ENCODE measurements at places on chromosomes 7 and 10. TPM values are rescaled to one million over a fixed set of nuclear protein-coding genes. Genes with fewer than 3 reads are reported as not detected.

DNA sequence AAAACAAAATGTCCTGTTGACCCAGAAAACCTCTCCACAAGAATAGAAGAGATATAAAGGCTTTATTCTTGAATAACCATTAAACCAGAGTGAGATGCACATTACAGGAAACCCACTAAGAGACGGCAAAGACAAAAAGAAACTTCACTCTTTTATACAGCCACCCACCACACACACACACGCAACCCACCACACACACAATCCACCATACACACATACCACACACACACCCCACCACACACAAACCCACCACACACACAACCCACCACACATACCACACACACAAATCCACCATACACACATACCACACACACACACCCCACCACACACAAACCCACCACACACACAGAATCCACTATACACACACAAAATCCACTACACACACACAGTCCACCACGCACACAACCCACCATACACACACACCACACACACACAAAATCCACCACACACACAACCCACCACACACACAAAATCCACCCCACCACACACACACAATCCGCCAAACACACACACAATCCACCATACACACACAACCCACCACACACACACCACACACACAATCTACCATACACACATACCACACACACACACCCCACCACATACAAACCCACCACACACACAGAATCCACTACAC is 9.5 kb upstream of the REPIN1 start:
- H3K27ac ChIP-seq = no peak overlapping the region
- no peaks in the 10 kb centered on the region for H3K27me3 ChIP-seq
- DNase-seq = no peak

GRCh38 chr7:18715988-18716387 is 220.4 kb downstream of the HDAC9 start:
- no peaks in the 10 kb centered on the region for H3K36me3 ChIP-seq
- no peak overlapping the region for H3K4me3 ChIP-seq
- H3K27me3 ChIP-seq = no peaks in the 10 kb centered on the region
- no peaks in the 10 kb centered on the region for H3K4me1 ChIP-seq

DNA sequence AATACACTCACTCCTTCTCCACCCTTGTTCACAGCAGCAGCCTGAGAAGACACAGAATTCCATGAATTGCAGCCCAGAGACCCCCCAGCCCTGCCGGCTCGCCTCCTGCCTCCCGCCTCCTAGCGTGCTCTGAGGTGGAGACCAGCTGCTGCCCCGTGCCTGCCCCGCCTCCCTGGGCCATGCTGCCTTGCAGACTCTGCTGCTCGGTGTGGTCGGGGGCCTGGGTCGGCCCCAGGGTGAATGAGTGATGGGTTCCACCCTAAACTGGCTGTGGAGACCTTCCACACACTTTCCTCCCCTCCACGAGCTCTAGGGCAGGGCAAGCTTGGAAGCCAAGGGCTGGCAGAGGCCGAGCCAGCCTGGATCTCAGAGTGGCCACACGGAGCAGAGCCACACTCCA is 479.3 kb downstream of the DNAJB6 start:
- H3K4me1 ChIP-seq = no peaks in the 10 kb centered on the region
- H3K36me3 ChIP-seq = no peaks in the 10 kb centered on the region
- H3K4me3 ChIP-seq = no peak overlapping the region
- DNase-seq = no peak

GRCh38 chr7:101998906-101999240 is 181.4 kb downstream of the CUX1 start:
- no peaks in the 10 kb centered on the region for H3K36me3 ChIP-seq
- peak overlapping the region; percentile 69 for H3K27ac ChIP-seq
- peaks cover 5% of the 10 kb centered on the region for H3K4me1 ChIP-seq
- H3K4me3 ChIP-seq = no peak overlapping the region
- no peaks in the 10 kb centered on the region for H3K27me3 ChIP-seq
- DNase-seq = peak; percentile 44

DNA sequence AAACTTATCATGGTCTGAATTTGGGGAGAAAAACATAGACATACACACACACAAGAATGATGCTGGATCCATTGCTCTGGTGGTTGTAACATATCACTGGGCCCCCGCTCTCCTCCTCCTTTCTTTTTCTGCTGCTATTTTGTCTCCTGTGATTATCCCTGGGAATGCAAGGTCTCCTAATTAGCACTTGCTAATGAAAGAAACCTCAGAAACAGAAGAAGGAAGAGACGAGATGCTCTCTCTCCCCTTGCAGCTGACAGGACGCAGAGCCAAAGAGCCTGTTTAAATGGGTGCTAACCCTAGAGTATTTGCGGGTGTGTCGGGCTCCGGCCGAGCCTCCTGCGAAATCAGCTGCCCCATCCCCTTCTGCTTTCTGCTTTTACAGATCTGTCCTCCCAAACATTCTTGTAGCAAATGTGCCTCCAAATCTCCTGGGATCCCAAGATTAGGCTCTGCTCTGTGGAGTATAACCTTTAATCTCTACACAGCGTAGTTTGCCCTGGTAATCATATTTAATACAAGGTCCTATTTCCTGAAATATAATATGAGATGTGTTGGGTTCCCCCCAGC is 81.5 kb downstream of the FRMPD2 start:
- H3K27ac ChIP-seq = no peak overlapping the region
- peaks cover 5% of the 10 kb centered on the region for H3K4me1 ChIP-seq
- no peak overlapping the region for H3K4me3 ChIP-seq

- H3K4me3 ChIP-seq = no peak overlapping the region
- no peak for DNase-seq
- no peaks in the 10 kb centered on the region for H3K27me3 ChIP-seq
- peaks cover 13% of the 10 kb centered on the region for H3K4me1 ChIP-seq
- H3K27ac ChIP-seq = no peak overlapping the region
- H3K36me3 ChIP-seq = no peaks in the 10 kb centered on the region
Observed at GRCh38 chr7:120927454-120928103, 23.0 kb upstream of the ING3 start.

- no peaks in the 10 kb centered on the region for H3K4me1 ChIP-seq
- no peaks in the 10 kb centered on the region for H3K36me3 ChIP-seq
- H3K27ac ChIP-seq = no peak overlapping the region
- peaks cover 42% of the 10 kb centered on the region for H3K27me3 ChIP-seq
Observed at GRCh38 chr7:64875658-64876406, 27.2 kb upstream of the ZNF273 start.

- H3K27ac ChIP-seq = no peak overlapping the region
- DNase-seq = no peak
- no peaks in the 10 kb centered on the region for H3K36me3 ChIP-seq
- H3K27me3 ChIP-seq = no peaks in the 10 kb centered on the region
- no peaks in the 10 kb centered on the region for H3K4me1 ChIP-seq
Observed at GRCh38 chr10:27884185-27884641, 114.7 kb downstream of the ODAD2 start.

GRCh38 chr10:76786504-76787072 is 851.0 kb downstream of the KCNMA1 start:
- H3K36me3 ChIP-seq = no peaks in the 10 kb centered on the region
- no peak overlapping the region for H3K27ac ChIP-seq
- H3K4me3 ChIP-seq = no peak overlapping the region
- DNase-seq = no peak

- no peaks in the 10 kb centered on the region for H3K27me3 ChIP-seq
- H3K4me3 ChIP-seq = no peak overlapping the region
- no peak for DNase-seq
- H3K36me3 ChIP-seq = no peaks in the 10 kb centered on the region
- H3K27ac ChIP-seq = no peak overlapping the region
- H3K4me1 ChIP-seq = 0 out of 2 replicates have a peak, but pooled peaks cover 3% of the 10 kb centered on the region
Observed at GRCh38 chr7:5270788-5271187, 12.0 kb upstream of the SLC29A4 start.

- no peaks in the 10 kb centered on the region for H3K27me3 ChIP-seq
- no peaks in the 10 kb centered on the region for H3K4me1 ChIP-seq
- no peak overlapping the region for H3K27ac ChIP-seq
- H3K4me3 ChIP-seq = no peak overlapping the region
- DNase-seq = no peak
Observed at GRCh38 chr7:94042381-94042780, 38.2 kb upstream of the BET1 start.

- DNase-seq = peak; percentile 32
- no peaks in the 10 kb centered on the region for H3K36me3 ChIP-seq
- no peaks in the 10 kb centered on the region for H3K4me1 ChIP-seq
- H3K4me3 ChIP-seq = no peak overlapping the region
Observed at GRCh38 chr7:157500171-157500960, 163.6 kb downstream of the DNAJB6 start.

- H3K27me3 ChIP-seq = no peaks in the 10 kb centered on the region
- H3K4me3 ChIP-seq = no peak overlapping the region
- H3K27ac ChIP-seq = no peak overlapping the region
- DNase-seq = no peak
- no peaks in the 10 kb centered on the region for H3K36me3 ChIP-seq
Observed at GRCh38 chr7:82631998-82632397, 188.4 kb upstream of the CACNA2D1 start.

- no peaks in the 10 kb centered on the region for H3K36me3 ChIP-seq
- H3K4me1 ChIP-seq = peaks cover 9% of the 10 kb centered on the region
- no peaks in the 10 kb centered on the region for H3K27me3 ChIP-seq
- H3K4me3 ChIP-seq = no peak overlapping the region
- no peak overlapping the region for H3K27ac ChIP-seq
Observed at GRCh38 chr7:50529093-50529862, 35.9 kb downstream of the DDC start.

GRCh38 chr10:74255214-74255613 is 104.2 kb downstream of the ADK start:
- H3K36me3 ChIP-seq = no peaks in the 10 kb centered on the region
- H3K4me1 ChIP-seq = peaks cover 54% of the 10 kb centered on the region
- DNase-seq = peak; percentile 33
- H3K4me3 ChIP-seq = no peak overlapping the region

DNA sequence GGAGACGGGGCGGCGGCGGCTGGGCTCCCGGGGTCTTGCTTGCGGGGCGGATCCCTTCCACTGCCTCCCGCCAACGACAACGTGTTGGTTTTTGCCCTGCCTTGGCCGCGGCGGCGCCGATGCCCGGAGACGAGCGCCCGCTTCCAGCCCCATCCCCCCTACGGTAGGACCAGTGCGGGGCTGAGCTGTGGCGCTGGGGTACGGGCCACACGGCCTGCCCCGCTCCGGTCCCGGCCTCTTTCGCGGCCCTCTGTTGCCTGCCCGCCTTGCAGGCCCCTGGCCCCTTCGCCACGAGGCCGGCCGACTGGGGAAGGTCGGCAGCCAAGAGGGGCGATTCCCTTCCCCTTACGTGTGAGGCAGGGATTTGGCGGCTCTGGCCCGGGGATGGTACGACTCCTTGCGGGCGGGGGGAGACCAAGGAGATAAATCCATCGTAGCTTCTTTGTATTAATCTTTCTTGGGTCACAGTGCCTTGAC is 488 bp downstream of the EIF4H start:
- peak overlapping the region; percentile 81 for H3K4me3 ChIP-seq
- peaks cover 21% of the 10 kb centered on the region for H3K4me1 ChIP-seq
- peak; percentile 65 for DNase-seq
- H3K27ac ChIP-seq = peak overlapping the region; percentile 88
- H3K36me3 ChIP-seq = peaks cover 7% of the 10 kb centered on the region
- no peaks in the 10 kb centered on the region for H3K27me3 ChIP-seq

DNA sequence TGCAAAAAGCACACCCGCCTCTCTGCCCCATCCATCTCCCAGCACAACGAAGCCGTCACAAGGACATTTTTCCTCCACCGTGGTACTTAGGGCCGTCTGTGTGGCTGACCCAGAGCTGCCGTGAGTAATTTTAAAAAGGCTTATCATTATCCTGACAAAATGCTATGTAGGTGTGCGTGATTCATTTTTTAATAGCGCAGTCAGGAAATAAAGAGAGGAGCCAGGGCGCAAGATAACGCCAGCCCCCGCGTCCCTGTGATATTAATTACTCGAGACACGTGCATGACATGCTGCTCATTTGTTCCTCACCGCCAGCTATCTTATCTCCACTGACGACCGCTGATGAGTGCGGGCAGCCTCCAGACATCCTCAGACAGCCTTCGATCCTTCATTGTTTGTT is 332.7 kb upstream of the PFKP start:
- H3K27ac ChIP-seq = no peak overlapping the region
- H3K36me3 ChIP-seq = no peaks in the 10 kb centered on the region
- 0 out of 2 replicates have a peak, but pooled peaks cover 7% of the 10 kb centered on the region for H3K4me1 ChIP-seq

DNA sequence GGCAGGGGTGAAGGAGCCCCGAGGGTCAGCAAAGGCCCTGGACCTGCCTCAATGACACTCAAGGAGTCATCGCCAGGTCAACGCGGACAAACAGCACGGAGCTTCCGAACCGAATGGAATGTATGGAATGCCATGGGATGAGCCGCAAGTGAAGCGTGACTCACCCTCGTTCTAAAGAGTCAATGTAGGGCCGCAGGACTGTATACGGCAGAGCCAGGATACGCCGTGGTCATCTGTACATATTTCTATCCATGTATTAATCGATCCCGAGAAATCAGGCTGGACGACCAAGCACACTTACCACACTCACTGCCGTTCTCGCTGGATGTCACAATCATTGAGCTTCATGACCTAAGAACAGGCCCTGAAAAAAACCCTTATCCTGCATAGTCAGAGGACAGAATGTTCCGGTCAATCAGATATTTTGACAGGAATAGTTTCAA is 4.3 kb downstream of the SNX8 start:
- H3K4me1 ChIP-seq = peaks cover 14% of the 10 kb centered on the region
- peak; percentile 95 for DNase-seq
- peak overlapping the region; percentile 97 for H3K27ac ChIP-seq
- H3K4me3 ChIP-seq = peak overlapping the region; percentile 21
- H3K36me3 ChIP-seq = no peaks in the 10 kb centered on the region

GRCh38 chr7:135769005-135769802 is 20.6 kb upstream of the FAM180A start:
- H3K27me3 ChIP-seq = no peaks in the 10 kb centered on the region
- H3K36me3 ChIP-seq = no peaks in the 10 kb centered on the region
- H3K4me1 ChIP-seq = no peaks in the 10 kb centered on the region
- no peak for DNase-seq
- no peak overlapping the region for H3K27ac ChIP-seq

- no peak overlapping the region for H3K27ac ChIP-seq
- H3K4me1 ChIP-seq = no peaks in the 10 kb centered on the region
Observed at GRCh38 chr10:78771260-78771659, 297.5 kb upstream of the ZMIZ1 start.

Gene IDI2
- polyA plus RNA-seq = not detected

Gene NODAL
- polyA plus RNA-seq = 12.0 TPM

Gene ST8SIA6
- polyA plus RNA-seq = 1.6 TPM

Gene NEUROD6
- polyA plus RNA-seq = not detected

Gene UCMA
- polyA plus RNA-seq = 18.7 TPM

Gene SUN3
- not detected for polyA plus RNA-seq

Gene ADD3
- 57.0 TPM for polyA plus RNA-seq

Gene PNLIPRP1
- polyA plus RNA-seq = not detected

Gene SPAM1
- polyA plus RNA-seq = not detected

Gene TMED4
- 43.5 TPM for polyA plus RNA-seq

Gene PON2
- 42.4 TPM for polyA plus RNA-seq
